ENCODE measurements at places on chromosomes 3 and 15.

DNA sequence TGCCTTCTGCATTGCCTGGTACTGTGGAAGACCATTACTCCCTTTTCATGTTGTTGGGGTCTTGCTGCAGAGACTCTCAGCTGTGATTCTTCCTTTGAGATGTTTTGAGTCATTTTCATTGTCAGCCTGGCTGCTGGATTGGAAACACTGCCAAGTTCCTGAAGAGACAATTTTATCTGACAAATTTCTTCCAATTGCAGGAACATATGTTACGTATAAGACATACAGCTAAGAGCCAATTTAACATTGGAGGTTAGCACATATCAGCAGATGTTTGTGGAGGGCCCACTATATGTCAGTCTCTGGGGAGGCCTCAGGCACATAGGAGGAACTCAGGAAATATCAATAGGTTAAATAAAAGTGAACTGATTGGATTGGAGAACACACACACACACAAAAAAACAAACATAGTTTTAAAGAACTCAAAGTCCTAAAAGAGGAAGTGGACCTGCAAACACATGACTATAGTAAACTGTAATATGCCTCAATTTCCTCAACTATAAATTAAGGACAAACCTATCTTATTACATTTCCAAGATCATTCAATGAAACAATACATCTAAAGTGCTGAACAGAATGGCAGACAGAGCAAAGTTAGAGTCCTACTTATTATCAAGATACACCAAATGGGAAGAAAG, 172.3 kb downstream of the MYRIP start:
- peak; percentile 34 for DNase-seq

DNA sequence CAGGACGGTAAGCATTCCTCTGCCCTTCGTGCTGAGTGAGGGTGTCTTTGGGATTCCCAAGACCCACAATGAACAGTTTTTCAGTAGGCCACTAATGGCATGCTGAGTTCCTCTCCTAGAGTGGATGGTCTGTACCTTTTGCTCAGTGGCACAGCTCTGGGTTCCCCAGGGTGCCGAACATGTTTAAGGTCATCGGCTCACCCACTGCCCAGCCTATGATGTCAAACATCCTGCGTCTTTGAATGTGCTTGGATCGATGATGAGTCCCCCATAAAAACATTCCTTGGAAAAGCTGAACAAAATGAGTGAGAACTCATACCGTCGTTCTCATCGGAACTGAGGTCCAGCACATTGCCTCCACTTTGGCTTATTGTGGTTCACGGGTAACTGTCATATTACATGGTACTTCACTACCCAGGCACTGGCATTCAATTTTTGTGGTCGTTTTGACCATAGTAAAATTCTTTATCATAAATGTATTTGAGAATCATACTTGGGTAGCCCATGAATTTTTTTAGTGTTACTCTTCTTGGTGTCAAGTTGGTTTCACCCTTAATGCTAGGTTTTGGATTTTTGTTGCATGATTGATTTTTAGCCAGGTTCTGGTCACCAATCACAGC, 118.2 kb downstream of the SNRPN start:
- DNase-seq = no peak

- no peak for DNase-seq
Observed at GRCh38 chr3:4421121-4421520, 45.9 kb downstream of the SUMF1 start.

- DNase-seq = no peak
Observed at GRCh38 chr15:84586696-84587095, 14.1 kb upstream of the ZSCAN2 start.

DNA sequence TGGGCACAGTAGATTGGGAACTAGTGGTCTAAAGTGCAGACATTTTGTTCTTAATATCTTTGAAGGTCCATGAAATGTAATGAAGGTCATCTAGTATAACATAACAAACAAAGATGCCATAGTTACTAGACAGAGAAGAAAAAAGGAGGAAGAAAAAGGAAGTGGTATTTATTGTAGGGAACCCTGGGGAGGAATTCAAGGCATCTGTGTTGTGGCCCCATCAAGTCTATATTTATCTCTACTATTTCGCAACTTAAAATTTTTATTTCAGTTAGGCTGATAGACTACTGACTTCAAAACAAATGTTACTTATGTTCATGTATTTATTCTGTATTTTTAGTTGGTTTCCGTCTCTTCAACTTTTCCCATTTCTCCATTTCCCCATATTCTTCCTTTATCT, 48.9 kb upstream of the ZDHHC23 start:
- DNase-seq = no peak

GRCh38 chr15:61038387-61038786, 190.7 kb downstream of the RORA start:
- DNase-seq = peak; percentile 81

DNA sequence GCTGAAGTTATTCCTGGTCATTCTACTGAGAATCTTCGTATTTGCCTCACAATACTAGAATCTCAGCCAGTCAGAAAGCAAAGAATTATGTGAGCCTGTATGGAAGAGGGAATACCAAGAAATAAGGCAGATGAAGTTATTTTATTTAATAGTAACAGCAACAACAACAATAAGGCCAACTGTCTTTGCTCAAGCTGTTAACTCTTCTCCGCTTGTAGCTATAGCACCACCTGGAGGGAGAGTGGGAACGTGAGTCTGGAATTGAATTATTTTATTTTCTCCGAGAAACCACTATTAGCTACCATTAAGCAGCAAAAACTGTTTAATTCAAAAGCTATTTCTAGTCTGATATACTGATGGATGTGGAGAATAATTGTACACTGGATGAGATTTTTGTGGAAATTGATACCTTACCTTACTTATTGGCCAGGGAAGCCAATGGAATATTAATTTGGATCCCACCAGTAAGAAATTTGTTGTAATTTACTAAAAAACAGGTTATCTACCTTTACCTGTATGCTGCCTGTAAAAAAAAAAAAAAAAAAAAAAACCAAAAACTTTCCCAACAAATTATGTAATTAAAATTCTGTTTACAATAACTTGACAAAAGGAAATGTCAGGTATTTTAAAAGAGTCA, 50.1 kb downstream of the CALML4 start:
- peak; percentile 80 for DNase-seq

All from lung microvascular endothelial cell (primary cell).